ENCODE measurements at places on chromosomes 5 and 9. TPM values are rescaled to one million over a fixed set of nuclear protein-coding genes. Genes with fewer than 3 reads are reported as not detected.

DNA sequence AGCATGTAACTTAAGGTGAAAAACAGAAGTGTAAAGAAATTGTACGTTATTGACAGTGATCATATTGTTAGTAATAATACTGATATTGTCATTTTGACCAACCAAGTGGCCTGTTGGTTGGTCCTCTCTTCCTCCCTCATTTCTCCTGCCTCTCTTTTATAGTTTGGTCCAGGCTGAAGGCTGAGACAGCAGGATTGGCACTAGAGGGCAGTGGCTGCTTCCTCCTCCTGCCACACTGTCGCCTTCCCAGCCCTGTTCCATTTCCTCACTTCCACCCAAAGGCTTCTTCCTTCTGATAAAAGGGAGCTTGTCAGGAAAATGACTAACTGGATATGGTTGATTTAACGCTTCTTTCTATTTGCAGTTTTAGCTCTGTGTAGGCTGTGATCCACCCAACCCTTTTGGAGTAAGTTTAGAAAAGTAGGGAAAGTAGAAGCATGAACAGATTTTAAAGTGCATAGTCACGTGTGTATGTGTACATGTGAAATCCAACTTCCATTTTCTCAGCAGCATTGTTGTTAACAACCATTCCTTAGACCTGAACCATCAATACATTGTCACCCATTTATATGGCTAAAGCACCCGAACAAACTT is 35.6 kb downstream of the PTCD2 start:
- no peak for DNase-seq

Gene GDNF
- polyA plus RNA-seq, result 15.3 TPM

- DNase-seq, result no peak
Measured at GRCh38 chr5:172299916-172300439, 16.4 kb upstream of the UBTD2 start.

GRCh38 chr5:5780253-5780652 is 357.8 kb downstream of the ICE1 start:
- no peak for DNase-seq

DNA sequence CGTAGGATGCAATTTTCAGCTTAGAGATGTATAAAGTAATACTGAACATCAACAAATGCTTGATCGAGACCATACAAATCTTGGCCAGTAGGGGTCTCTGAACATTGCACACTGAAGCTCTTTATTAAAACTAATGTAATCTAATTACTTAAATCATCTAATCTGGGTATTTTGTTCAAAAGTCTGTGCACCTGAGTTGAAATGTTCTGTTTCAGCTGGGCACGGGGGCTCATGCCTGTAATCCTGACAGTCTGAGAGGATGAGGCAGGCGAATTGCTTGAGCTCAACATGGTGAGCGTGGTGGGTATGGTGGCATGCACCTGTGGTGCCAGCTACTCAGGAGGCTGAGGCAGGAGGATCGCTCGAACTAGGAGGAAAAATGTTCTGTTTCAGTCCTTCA is 41.0 kb downstream of the ESM1 start:
- DNase-seq, result no peak

GRCh38 chr5:39730006-39730405 is 305.2 kb upstream of the DAB2 start:
- DNase-seq, result no peak

Gene SH3PXD2B
- polyA plus RNA-seq, result 31.9 TPM

Gene SH3GL2
- 4.3 TPM for polyA plus RNA-seq

Measured in left renal cortex interstitium (tissue), 4 donors.